Inflammatory macrophage (primary cell): ENCODE measurements at places on chromosomes 2 and 18.

DNA sequence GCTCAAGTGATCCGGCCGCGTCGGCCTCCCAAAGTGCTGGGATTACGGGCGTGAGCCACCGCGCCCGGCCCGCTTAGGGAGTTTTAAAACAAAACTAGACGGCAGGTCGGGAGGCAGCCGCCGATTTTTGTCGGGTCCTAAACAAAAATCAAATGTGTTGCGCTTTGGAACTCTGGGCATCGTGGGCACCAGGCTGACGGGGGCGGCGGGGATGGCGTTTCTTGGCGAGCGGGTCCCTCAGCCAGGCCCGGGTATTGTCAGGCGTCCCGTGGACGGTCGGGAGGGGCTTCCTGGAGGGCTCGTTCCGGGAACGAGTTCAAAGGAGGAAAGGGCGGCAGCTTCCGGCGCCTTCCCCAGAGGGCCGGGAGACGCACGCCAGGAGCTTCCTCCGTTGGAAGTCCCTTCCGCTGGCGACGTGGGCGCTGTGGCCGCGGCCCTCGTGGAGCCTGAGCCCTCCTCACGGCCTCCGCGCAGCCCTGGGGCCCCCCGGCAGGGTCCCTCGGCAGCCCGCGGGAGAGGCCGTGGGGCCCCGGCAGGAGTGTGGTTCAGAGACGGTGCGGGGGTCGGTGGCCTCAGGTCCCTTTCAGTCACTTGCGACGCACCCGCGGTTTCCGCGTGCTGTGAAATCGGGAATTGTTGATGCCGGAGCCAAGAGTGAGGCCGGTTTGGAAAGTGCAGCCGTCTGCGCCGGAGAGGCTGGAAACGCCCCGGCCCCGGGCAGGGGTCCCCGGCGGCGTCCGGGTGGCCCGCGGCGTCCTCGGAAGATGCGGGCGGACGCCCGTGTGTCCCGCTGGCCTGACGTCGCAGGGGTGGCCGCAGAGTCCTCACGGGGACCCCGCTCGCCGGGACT is 59.3 kb downstream of the EMILIN2 start:
- DNase-seq = peak; percentile 76

DNA sequence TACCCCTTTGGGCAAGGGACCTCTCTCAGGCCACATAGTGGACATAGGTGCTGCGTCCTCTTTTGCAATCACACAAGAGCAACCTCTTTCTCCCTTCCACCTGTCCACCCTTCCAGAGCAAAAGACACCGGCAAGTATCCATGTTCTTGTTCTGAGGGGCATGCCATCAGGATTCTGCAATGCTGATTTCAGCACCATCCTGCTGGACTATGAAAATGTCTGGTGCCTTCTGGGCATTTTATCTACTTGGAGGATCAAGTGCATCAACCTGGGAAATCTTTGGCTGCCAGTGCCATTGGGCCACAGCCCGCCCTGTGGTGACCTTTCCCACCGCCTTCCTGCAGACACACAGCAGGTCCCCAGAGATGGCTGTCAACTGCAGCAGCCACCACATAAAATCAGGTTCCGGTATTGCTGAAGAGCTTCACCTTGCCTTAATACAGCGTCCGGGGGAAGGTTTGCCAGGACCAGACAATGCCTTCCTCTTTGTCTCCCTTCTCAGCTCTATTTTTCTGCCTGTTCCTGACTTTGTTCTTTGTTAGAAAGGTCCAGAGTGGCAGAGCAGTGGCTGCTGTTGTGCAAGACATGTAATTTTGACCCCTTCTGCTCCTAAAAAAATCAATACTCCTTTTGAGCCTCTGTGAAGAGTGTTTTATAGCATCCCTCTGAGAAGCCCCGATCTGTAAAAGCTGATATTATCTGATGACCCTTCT is 18.5 kb upstream of the BOD1L2 start:
- no peak for DNase-seq

DNA sequence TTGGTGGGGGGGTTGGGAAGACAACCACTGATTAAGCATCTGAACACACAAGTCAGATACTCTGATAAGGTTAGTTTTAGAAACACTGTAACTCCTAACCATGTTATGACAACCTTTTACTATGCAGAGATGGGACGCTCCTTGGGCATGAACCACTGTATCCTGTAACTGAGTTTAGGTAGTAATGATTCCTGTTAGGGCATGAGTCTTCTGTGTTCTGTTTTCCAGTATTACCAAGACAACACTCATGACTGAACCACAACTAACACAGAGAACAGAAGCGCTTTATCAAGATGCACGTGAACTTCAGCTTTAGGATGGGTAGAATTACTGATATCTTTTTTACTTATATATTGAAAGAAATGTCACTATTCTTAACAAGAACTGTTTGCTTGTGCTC is 14.1 kb upstream of the CREB1 start:
- DNase-seq = no peak

DNA sequence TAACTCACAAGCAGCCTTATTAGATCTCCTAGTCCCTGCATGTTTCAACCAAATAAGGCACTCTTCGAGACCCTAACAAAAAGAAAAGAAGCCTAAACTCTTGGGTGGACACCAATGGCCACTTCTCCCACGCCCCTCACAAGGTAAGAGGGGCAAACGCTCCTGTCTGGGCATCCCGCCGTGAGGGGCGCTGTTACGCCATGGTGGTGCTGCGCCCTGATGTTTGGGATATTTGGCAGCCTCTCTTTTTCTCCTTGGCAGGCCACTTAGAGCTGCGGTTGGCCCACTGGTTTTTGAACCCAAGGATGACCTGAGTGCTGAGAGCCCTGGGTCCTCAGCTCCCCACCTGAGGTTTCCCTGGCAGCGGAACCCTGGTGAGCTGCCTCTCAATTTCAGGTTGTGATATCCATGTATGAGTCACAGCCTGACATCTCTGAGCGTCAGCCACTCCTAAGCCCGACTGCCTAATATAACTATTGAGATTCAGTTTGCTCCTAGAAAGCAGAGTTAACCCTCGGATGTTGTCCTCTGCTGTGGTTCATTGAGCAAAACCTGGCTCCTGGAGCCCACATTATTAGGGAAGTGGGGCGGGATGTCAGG is 103.3 kb downstream of the COL6A3 start:
- no peak for DNase-seq

DNA sequence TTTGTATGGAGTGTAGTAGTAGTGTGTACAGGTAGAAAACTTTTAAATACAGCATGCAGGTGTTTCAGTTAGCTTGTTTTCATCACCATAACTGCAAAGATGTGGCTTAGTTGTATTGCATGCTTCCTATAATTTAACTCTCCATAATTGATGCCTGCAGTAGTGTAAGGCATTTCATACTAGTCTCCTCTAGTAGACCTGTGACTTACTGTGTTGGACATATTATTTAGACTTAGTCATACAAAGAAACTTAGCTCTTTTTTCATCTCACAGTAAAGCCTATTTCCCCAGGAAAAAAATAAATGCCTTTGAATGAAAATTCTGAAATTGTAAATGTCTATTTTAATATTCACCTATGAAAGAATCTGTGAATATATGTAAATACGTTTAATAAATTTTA is 52.8 kb upstream of the TWSG1 start:
- DNase-seq = no peak

DNA sequence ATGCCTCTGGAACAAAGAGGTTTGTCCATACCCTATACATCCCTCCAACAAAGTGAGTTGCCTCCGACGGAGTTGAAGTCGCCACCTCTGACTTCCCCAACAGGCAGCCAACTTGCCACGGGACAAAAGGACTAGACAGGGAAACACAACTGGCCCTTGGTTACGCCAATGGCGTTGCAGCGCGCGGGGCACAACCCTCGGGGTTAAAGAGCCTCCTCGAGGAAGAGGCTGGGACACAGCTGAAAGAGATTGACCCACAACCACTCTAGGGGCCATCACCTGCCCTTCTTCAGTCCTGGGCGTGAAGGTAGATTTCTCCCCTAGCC is 545 bp downstream of the GTF3C2 start:
- peak; percentile 92 for DNase-seq

DNA sequence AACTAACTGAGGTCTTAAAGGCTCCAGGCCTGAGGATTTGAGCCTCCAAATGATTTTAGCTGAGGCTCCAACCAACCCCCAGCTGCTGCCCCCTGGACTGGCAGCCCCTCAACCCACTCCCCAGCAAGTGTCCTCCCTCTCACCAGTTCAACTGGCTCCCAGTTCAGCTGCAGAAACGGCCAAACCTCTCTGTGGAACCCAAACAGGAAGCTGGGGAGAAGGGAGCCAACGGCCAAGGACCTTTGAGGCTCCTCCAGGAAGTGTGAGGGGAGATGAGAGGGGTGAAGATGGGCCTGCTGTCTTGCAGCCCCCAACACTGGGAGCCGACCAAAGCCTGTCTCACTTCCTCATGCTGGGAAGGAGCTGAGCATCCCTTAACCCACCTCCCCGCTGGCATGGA is 24.9 kb downstream of the ZFP36L2 start:
- DNase-seq = no peak

- no peak for DNase-seq
These were observed 22.2 kb upstream of the POMC start for GRCh38 chr2:25190536-25190935.

GRCh38 chr2:99880148-99880963 is 262.0 kb downstream of the AFF3 start:
- no peak for DNase-seq

DNA sequence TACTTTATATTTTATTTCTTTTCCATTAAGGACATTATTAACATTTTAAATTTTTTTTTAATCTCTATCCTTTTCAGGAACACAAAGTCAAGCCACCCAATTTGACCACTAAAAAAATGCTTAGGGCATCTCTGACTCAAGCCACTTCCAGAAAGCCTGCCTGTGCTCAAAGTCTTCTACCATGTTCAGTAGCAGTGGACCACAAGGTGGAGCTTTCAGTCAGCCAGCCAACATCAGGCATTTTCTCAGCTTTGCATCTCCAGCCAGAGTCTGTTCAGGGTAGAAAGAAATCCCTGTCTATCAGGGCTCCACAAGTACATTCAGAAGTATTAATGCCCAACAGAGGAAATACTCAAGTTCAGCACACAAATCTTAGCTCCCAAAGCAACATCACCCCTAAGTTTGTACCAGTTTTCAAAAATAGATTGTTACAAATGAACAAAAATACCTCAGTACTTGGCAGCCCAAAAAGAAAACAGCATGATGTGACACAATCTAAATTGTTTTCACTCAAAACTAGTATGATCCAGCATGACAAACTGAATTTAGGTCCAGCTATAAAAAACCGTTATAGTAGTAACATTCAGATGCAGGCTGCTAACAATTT is 37.6 kb downstream of the C18orf63 start:
- peak; percentile 55 for DNase-seq

DNA sequence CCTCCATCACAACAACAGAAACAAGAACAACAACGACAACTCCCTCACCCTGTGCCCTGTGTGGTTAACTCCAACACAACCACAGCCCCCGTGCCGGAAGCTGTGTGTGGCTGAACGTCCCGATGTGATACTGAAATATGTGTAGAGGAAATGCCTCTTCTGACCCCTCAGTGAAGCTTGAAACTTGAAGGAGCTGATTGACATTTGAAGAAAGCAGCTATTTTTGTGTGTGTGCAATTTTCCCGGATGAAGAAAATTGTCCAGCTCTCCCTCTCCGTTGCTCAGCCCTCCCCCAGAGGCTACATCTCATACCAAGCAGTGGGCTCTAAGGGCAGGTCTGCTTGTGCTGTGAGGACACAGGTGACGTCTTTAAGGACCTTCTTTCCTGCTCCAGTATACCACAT is 173.8 kb downstream of the ICOS start:
- DNase-seq = peak; percentile 40

DNA sequence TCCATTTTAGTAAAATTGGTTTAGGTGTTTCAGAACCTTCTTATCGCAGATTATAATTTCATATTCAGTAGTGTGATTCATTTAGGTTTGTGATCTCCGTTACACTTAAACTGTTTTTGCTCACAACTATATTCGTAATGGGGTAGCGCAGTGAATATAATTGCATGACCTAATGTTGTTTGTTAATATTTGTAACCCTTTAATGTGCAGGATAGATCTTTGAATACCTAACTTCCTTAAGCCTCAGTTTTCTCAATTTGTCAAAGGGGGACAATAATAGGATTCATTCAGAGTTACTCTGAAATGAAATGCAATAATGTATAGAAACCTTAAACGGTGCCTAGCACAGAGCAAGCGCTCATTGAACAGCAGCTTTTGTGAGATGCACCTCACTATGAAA is 558 bp upstream of the ZDBF2 start:
- DNase-seq = no peak

- DNase-seq = no peak
These were observed 130.0 kb downstream of the ARL4C start for GRCh38 chr2:234366891-234367290.

GRCh38 chr2:205975082-205975949 is 110.7 kb downstream of the INO80D start:
- no peak for DNase-seq

- DNase-seq = no peak
These were observed 988.3 kb upstream of the GYPC start for GRCh38 chr2:125667630-125668029.

GRCh38 chr2:66547887-66548286 is 113.0 kb downstream of the MEIS1 start:
- no peak for DNase-seq
